ENCODE measurements at places on chromosomes 3 and 15. TPM values are rescaled to one million over a fixed set of nuclear protein-coding genes. Genes with fewer than 3 reads are reported as not detected.

GRCh38 chr3:73546961-73547360, 77.8 kb downstream of the PDZRN3 start:
- H3K27ac ChIP-seq = peak overlapping the region; percentile 89
- H3K4me1 ChIP-seq = peaks cover 18% of the 10 kb centered on the region
- H3K27me3 ChIP-seq = no peaks in the 10 kb centered on the region

DNA sequence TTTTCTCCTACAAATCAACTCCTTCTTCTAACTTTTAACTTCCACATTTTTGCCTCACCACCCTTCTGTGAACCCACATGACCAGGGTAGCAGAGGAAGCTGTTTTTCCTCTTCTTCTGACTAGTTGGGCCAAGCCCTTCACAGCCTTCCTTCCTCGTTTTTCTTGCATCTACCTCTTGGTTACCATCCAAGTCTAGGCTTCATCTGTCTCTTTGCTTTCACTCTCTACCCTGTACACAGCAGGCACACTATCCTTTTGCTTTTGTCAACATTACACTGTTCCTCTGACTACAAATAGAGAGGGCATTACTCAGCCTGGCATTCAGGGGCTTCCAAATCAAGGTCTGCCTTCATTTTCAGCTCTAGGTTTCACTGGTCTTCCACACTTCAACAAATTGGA, 22.0 kb downstream of the SLC9A9 start:
- no peaks in the 10 kb centered on the region for H3K36me3 ChIP-seq
- H3K4me3 ChIP-seq = no peak overlapping the region
- DNase-seq = no peak
- no peaks in the 10 kb centered on the region for H3K27me3 ChIP-seq

DNA sequence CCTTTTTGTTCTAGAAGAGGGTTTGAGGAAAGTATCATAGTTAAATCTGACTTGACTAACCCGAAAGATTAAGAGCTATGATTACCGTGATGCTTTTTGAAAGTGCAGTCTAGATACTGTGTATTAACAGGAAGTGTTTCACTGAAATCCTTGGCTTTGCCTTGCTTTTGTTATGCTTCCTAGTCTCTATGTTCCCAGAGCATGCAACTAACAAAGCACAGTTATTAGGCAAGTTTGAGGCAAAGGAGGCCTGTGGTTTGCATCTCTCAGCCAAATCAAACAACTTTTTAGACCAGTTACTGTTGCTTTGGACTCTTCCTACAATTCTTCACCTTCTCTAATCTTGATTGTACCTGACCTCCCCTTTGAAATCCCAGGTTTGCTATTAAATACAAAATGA, 3.9 kb downstream of the LXN start:
- no peak overlapping the region for H3K4me3 ChIP-seq
- peak; percentile 69 for DNase-seq
- peaks cover 16% of the 10 kb centered on the region for H3K36me3 ChIP-seq

GRCh38 chr15:101373577-101373976, 78.5 kb upstream of the SNRPA1 start:
- H3K27me3 ChIP-seq = peaks cover 18% of the 10 kb centered on the region
- H3K36me3 ChIP-seq = no peaks in the 10 kb centered on the region
- no peak overlapping the region for H3K4me3 ChIP-seq
- no peak for DNase-seq

- no peak for DNase-seq
- H3K4me1 ChIP-seq = no peaks in the 10 kb centered on the region
- no peak overlapping the region for H3K4me3 ChIP-seq
- H3K27ac ChIP-seq = no peak overlapping the region
- H3K36me3 ChIP-seq = peaks cover 33% of the 10 kb centered on the region
Measured at GRCh38 chr3:100366424-100366823, 31.9 kb downstream of the NIT2 start.

DNA sequence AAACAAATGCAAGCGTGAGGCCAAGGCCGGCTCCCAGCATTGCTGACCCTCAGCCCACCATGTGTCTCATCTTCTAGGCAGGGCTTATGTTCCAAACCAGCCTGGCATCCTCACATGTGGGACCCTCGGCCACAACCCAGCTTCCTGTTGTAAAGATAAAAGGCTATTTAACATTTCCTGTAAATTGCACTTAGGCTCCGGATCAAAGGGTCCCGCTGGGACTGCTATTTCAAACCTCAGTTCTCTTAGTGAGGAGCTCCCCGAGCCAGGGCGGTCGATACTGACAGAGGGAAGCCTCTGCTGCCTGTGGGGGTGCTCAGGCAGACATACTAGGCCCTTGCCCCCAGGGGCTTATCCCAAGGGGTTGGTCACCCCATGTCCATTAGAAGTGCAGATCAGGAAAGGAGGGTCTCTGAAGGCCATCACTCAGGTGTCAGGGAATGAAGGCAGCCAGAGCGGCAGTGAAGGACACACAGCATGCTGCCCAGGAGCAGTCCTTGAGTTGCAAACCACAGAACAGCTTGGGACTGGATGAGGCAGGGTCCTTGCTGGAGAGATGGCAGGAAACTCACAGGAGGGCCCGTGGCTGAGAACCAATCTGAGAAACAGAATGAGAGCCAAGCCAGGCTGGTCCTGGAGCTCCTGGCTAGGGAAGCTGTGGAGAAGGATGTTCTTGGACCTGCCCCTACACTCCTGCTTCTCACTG, 239.9 kb downstream of the TLE3 start:
- no peak for DNase-seq
- H3K4me1 ChIP-seq = peaks cover 30% of the 10 kb centered on the region
- H3K27ac ChIP-seq = no peak overlapping the region

DNA sequence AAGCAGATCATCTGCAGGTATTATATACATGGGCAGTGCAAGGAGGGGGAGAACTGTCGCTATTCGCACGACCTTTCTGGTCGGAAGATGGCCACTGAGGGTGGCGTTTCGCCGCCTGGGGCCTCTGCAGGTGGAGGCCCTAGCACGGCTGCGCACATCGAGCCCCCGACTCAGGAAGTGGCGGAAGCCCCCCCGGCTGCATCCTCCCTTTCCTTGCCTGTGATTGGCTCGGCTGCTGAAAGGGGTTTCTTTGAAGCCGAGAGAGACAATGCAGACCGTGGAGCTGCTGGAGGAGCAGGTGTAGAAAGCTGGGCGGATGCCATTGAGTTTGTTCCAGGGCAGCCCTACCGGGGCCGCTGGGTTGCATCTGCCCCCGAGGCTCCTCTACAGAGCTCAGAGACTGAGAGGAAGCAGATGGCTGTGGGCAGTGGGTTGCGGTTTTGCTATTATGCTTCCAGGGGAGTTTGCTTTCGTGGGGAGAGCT, 639 bp downstream of the MKRN3 start:
- H3K36me3 ChIP-seq = no peaks in the 10 kb centered on the region
- DNase-seq = no peak
- H3K27me3 ChIP-seq = no peaks in the 10 kb centered on the region
- no peaks in the 10 kb centered on the region for H3K4me1 ChIP-seq
- no peak overlapping the region for H3K4me3 ChIP-seq

DNA sequence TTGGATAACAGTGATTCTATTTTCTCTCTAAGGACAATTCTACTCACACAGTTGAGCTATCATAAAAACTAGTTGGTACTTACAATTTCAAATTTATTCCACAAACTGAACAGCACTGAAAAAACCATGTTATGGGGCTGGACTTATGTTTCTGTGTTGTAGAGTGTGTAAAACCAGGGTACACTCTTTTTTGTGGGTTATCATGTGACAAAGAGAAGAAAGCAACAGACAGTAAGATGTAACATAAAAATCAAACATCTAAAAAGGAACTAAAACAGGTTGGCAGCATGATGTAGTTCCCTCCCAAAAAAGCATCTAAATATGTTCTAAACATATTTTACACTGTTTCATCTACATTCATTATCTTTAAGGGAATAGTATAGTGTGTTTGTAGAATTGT, 757.9 kb downstream of the ROBO1 start:
- no peak for DNase-seq
- no peaks in the 10 kb centered on the region for H3K27me3 ChIP-seq
- no peak overlapping the region for H3K4me3 ChIP-seq
- no peaks in the 10 kb centered on the region for H3K36me3 ChIP-seq
- H3K27ac ChIP-seq = no peak overlapping the region

GRCh38 chr3:158347966-158348365, 223.0 kb upstream of the MLF1 start:
- peak; percentile 11 for DNase-seq
- no peaks in the 10 kb centered on the region for H3K27me3 ChIP-seq

DNA sequence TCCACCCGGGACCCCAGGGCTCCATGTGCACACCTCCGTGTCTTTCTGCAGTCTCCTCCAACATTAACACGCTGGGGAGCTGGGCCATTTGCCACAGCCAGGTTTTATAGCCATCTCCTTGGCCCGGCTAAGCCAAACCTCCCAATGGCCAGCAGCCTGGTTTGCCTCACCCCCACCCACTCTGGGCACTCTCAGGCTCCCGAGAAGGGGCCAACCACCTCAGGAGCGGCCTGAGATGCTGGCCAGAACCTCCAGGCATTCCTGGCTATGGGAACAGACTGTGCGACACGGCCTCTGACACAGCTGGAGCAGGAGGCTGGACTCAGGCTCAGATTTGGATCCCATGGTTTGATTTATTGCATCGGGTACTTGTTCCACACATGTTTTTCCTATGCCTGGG, 289.7 kb downstream of the RPLP1 start:
- H3K27ac ChIP-seq = no peak overlapping the region
- no peaks in the 10 kb centered on the region for H3K36me3 ChIP-seq
- H3K27me3 ChIP-seq = peaks cover 70% of the 10 kb centered on the region
- no peak overlapping the region for H3K4me3 ChIP-seq

DNA sequence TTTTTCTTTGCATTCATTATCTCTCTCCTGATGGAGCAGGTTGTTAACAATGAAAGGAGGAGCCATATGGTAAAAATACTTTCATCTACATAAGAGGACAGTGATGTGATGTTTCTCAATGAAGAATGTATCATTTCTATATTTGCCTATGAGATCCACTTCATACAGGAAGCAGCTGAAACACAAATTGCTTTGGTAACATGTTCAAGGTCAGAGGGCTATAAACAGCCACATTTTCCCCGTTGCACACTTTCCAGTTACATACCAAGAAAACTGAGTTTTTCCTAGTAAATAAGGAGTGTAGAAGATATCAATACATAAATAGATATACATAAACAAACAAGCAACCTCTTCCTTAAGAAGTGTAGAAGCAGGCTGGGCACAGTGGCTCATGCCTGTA, 32.6 kb upstream of the GYG1 start:
- H3K36me3 ChIP-seq = no peaks in the 10 kb centered on the region
- H3K27me3 ChIP-seq = no peaks in the 10 kb centered on the region
- H3K4me1 ChIP-seq = peaks cover 8% of the 10 kb centered on the region
- H3K27ac ChIP-seq = no peak overlapping the region
- no peak overlapping the region for H3K4me3 ChIP-seq

DNA sequence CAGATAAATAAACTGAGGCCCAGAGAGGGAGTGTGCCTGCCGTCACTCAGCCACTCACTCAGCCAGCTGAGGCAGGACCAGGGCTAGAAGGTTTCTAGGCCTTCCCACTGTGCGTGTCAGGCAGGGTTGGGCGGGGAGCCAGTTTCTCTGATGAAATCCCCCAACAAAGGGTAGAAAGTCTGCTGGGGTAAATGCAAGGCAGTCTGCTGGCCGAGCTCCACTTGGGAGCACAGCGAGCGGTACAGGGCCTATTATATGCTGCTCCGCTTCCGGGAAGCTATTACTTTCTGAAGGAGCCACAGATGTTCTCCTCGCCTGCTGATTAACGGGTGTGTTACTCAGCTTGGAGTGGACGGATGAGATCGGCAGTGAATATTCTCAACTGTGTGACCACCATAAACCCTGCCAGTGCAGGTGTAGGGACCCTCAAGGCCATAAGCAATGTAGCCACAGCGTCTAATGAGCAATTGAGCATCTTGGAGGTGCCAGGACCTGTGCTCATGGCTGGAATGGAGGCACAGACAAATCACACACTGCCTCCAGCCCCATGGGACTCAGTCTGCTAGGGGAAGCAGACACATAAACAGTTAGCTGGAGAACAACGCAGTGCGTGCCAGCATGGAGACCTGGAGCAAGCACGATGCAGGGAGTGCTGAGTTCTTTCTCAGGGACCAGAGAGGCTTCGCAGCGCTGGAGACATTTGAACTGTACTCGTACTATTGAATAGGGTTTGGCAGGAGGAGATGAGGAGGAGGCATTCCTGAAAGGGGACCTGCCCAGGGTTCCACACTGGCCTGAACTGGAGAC, 42.1 kb downstream of the CORO2B start:
- H3K4me1 ChIP-seq = peaks cover 34% of the 10 kb centered on the region
- no peaks in the 10 kb centered on the region for H3K27me3 ChIP-seq
- peak overlapping the region; percentile 83 for H3K27ac ChIP-seq
- no peaks in the 10 kb centered on the region for H3K36me3 ChIP-seq
- peak; percentile 98 for DNase-seq

GRCh38 chr3:73719413-73719851, 94.7 kb upstream of the PDZRN3 start:
- no peaks in the 10 kb centered on the region for H3K36me3 ChIP-seq
- H3K27me3 ChIP-seq = no peaks in the 10 kb centered on the region
- peaks cover 13% of the 10 kb centered on the region for H3K4me1 ChIP-seq
- peak; percentile 83 for DNase-seq
- peak overlapping the region; percentile 90 for H3K27ac ChIP-seq

- no peak overlapping the region for H3K4me3 ChIP-seq
- no peak overlapping the region for H3K27ac ChIP-seq
- H3K36me3 ChIP-seq = peaks cover 14% of the 10 kb centered on the region
Measured at GRCh38 chr3:16462679-16463078, 50.8 kb downstream of the RFTN1 start.

GRCh38 chr15:101641129-101641764, 10.9 kb downstream of the TM2D3 start:
- peaks cover 23% of the 10 kb centered on the region for H3K36me3 ChIP-seq
- H3K4me1 ChIP-seq = peaks cover 3% of the 10 kb centered on the region
- H3K4me3 ChIP-seq = no peak overlapping the region
- H3K27ac ChIP-seq = no peak overlapping the region

GRCh38 chr3:72665701-72666446, 182.4 kb downstream of the SHQ1 start:
- DNase-seq = no peak
- no peaks in the 10 kb centered on the region for H3K36me3 ChIP-seq
- H3K27ac ChIP-seq = no peak overlapping the region
- peaks cover 1% of the 10 kb centered on the region for H3K27me3 ChIP-seq
- H3K4me1 ChIP-seq = no peaks in the 10 kb centered on the region

DNA sequence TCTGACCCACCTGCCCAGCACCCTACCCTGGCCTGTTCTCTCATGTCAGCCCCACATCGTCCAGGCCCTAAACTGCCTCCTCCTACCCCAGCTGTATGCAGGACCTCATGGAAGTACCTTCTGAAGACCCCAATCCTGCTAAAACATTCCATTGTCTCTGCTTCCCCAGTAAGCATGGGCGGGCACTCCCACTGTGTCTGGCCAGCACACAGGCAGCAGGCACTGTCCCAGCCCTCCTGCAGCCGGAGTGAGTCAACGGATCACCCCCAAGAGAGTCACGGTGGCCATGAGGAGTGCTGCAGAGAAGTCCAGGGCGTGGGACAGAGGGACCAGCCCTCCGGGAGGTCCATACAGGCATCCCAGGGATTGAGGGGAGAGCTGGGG, 36.4 kb upstream of the SLCO2A1 start:
- H3K4me3 ChIP-seq = no peak overlapping the region
- no peak for DNase-seq
- H3K27me3 ChIP-seq = peaks cover 1% of the 10 kb centered on the region
- no peaks in the 10 kb centered on the region for H3K36me3 ChIP-seq

- no peaks in the 10 kb centered on the region for H3K36me3 ChIP-seq
- no peak for DNase-seq
- peaks cover 17% of the 10 kb centered on the region for H3K27me3 ChIP-seq
- H3K4me3 ChIP-seq = no peak overlapping the region
- H3K4me1 ChIP-seq = no peaks in the 10 kb centered on the region
Measured at GRCh38 chr3:58573640-58574039, 3.6 kb downstream of the FAM107A start.

- no peak overlapping the region for H3K4me3 ChIP-seq
- no peaks in the 10 kb centered on the region for H3K36me3 ChIP-seq
- no peak overlapping the region for H3K27ac ChIP-seq
Measured at GRCh38 chr3:67302489-67302888, 304.4 kb downstream of the KBTBD8 start.

PRR20G gene
- not detected for total RNA-seq

KBTBD13 gene
- total RNA-seq = not detected

TLNRD1 gene
- 2.2 TPM for total RNA-seq

POTEB gene
- total RNA-seq = not detected

PDIA5 gene
- 19.4 TPM for total RNA-seq

Measured in IMR-90 (cell line).